ENCODE measurements at places on chromosomes 4 and X.

GRCh38 chr4:21763855-21764254 is 184.7 kb downstream of the KCNIP4 start:
- DNase-seq, result no peak

DNA sequence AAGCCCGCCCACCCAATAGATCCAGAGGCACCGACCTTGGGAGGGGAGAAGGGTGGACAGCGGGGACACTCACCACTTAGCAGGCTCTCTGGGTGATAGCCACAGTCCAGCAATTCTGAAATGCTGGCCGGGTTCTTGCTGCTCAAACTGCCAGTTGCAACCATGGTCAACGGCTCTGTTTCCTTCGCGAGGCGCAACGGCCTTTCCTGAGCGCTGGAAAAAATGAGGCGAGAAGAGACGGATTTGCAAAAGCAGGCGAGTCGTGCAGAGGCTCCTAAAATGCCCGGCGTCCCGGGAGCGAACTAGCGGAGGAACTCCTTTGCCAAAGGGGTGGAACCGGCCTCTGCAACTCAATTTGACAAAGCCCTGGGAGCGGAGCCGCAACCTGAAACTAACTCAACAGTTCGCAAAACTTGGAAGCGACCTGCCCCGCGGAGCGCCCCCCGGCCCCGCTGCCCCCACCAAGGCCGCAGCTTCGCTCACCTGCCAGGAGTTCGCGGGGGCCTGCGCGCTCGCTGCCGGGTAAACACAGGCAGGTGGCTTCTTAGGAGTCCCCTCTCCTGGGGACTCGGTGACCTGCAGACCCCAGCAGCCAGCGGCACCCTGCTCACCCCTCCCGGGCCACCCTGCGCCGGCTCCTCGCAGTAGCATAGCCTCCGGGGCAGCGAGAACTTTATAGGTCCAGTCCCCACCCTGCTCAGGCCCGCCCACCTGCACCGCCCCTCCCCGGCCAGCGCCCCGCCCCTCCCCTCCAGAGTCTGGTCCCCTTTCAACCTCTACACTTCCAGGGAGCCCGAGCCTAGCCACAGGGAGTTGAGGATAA is at the start of gene DDIT4L:
TSS of gene DDIT4L (minus strand) at position 649 of the 823 bp plus-strand sequence. CDS start at position 164, 485 bp downstream.
- no peak for DNase-seq

DNA sequence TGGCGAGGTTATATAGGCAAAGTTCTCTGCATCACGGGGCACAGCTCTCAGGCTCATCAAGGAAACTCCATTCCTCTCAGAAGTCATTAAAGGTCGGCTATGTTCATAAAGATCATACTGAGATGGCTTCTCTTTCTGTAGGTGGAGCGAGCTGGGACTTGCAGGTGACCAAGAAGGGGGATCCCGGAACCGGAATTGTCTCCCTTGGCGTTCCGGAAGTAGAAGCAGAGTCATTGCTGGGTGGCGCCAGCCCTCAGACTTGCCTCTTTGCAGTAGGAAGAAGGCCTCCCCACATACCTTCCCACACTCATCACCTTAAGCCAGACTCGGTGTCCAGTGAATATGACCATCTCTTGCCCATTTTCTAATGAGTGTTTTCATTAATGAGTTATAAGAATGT is 17.9 kb upstream of the HPGD start:
- DNase-seq, result no peak

DNA sequence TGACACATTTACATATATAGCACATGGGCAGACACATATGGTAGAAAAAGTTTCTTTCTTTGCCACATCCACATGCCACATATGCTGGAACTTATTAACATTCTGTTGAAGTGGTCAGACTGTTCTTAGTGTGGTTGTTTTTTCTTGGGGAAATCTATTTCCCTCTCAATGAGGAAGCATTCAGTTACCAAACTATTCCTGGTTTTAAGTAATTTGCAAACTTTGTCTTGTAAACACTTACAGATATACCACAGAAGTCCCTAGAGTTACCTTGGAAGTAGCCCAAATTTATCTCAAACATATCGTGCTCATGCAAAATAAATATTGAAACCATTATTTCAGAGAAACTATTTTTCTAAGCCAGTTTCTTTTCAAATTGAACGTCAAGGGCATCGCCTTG is 625.5 kb upstream of the INTU start:
- DNase-seq, result no peak

- DNase-seq, result no peak
Measured at GRCh38 chr4:57044279-57044678, 65.6 kb downstream of the POLR2B start.

GRCh38 chrX:29852767-29853166 is 362.6 kb upstream of the MAGEB2 start:
- no peak for DNase-seq

DNA sequence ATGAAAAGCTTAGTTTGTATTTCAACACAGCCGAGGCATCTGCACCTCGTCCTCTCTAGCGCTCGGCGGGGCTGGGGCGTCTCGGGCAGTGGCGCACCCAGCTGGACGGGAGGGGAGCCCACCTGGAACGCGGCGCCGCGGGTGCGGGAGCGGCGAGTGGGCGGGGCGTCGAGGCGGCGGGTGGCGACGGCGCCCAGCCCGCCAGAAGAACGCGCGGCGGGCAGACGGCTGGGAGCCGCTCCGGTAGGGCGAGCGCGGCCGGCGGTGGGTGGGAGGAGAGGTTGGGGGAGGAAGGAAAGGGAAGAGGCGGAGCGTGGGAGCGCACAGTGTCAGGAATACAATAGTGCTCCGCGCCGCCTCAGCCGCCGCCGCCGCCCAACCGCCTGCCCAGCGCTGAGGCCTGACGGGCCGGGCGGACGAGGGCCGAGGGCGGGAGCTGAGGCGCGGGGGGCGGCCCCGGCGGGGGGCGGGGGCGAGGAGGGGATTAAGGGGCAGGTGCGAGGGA is at the start of gene JADE3:
TSS of gene JADE3 (plus strand) at position 324 of the 505 bp plus-strand sequence. CDS start 72,474 bp downstream, outside the sequence.
- peak; percentile 6 for DNase-seq

DNA sequence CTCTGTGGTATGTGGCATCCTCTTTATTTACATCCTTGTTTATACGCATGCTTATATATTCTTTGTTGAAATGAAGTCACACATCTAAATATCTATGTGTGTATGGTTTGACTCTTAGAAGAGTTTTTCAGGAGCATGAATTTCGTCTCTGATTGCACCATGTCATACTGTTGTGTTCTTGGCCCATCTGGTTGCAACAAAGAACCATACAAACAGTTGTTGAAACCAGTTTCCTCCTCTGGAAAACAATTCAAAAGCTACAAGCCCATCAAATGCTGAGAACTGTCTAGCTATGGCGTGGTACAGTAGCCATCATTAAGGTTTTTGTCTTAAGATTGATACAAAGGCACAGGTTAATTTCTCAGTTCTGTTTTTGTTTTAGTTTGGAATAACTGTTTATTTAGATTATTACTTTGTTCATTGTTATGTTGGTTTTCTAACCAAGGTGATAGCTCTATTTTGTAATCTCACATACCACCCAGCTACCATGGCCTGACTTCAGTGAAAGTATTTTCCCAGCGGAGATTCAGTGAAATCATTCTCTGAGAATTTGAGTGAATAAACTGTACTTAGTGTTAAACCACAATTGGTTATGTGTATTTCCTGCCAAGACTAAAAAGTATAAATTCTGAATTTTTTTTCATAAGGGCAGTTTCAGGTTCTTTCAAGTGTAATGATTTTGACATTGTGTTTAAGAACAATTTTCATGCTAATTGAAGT is 91.0 kb downstream of the ARHGAP24 start:
- no peak for DNase-seq

DNA sequence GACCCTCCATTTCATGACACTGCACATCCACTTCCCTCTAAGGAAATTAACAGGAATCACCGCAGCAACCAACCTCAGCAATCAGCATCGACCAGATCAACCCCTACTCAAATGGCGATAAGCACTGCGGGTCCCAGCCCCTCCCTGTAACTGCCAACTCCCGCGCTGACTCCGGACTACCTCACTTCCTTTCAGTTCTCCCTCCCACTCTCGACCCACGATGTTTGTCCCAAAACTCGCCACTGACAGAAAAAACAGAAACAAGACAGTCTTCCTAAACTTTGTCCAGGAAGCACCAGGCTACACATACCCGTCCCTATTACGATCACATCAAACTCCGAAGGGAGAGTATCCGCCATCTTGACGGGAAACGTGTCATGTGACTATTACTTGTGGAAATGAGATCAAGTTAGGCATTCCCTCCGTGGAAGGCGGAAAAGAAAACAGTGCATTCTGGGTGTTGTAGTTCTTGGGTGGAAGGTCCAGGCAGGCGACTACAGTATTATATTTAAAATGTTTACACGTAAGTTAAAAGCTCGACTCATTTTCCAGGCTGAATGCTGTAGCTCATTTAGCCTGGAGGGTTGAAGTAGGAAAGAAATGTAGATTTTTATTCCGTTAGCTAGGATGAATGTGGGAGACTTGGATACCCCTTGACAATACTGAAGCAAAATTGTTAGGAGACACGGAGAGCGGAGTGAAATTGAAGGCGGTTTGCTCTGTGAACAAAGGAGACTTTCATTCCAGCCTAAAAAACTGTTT is at the start of gene CHM:
TSS of gene CHM (minus strand) at position 385 of the 762 bp plus-strand sequence. CDS start at position 359, 26 bp downstream.
- peak; percentile 9 for DNase-seq

DNA sequence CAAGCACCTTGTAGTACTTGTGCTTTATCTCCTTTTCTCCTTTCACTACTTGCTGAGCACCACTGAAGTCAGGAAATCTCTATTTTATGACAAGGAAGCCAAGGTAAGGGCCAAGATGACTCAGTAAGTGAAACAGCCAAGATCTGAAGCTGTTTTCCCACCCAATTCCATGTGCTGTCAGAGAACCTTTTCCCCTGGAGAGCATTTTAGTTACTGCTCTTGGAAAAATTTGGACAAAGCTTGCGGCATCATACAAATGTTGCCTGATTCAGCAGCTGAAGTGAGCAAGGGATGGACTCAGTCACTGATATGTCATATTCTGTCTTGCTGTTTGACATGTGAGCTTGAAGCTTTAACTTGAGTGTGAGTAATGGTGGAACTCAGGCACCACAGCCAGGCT is 391.4 kb downstream of the RAB28 start:
- DNase-seq, result no peak

DNA sequence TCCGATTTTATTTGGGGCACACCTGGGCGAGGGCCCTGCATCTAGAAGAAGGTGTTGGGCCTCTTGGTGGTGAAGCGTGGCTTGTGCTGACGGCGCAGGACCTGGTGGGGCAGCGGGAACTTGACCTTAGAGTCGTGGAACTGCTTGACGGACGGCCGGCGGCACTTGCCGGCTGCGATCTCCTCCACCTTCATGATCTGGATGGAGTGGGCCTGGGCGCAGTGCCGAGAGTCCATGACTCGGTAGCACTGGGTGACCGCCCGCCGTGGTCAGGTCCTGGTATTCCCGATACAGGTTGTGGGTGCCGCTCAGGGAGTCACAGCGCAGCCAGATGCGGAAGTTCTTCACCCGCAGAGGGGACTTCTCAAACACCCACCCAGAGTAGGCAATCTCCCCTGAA is 56.8 kb upstream of the ALG13 start:
- no peak for DNase-seq

- no peak for DNase-seq
Measured at GRCh38 chr4:137200322-137200721, 332.0 kb downstream of the PCDH18 start.

DNA sequence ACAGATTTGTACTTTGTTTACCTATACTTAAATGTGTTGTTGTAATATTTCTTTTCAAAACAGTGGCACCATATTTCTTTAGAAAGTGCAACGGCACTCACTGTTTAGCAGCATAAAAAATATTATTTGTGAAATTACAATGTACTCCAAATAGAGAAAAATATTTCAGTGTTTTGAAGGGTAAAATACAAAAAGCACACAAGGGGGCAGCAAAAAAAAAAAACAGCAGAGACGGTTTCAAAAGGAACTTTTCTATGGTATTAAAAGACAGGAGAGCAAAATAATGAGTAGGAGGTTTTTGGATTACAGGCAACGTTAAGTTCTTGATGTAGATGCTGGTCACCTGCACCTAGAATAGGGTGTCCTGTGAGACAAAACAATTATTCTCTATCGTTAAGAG is 2.0 kb downstream of the NUDT11 start:
- no peak for DNase-seq

DNA sequence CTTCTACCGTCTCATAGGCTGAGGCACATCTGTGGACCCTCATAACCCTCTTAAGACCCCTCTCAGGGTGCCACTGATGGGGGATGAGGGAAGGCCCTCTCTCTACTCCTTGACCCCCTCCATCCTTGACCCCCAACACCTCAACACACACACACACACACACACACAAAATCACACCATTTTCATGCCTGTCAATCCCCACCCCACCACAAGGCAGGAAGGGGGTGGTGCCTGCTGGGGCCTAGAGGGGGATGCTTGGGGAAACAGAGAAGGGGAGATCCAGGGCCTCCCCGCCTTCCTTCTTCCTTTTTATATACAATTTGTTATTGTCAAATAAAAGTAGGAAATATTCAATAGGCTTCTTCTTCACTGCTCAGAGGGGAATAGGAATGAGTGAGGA is 1.2 kb upstream of the EBP start:
- DNase-seq, result no peak

- no peak for DNase-seq
Measured at GRCh38 chr4:142447009-142447408, 399.1 kb downstream of the INPP4B start.

GRCh38 chr4:25032126-25032525 is 1.4 kb upstream of the LGI2 start:
- no peak for DNase-seq

DNA sequence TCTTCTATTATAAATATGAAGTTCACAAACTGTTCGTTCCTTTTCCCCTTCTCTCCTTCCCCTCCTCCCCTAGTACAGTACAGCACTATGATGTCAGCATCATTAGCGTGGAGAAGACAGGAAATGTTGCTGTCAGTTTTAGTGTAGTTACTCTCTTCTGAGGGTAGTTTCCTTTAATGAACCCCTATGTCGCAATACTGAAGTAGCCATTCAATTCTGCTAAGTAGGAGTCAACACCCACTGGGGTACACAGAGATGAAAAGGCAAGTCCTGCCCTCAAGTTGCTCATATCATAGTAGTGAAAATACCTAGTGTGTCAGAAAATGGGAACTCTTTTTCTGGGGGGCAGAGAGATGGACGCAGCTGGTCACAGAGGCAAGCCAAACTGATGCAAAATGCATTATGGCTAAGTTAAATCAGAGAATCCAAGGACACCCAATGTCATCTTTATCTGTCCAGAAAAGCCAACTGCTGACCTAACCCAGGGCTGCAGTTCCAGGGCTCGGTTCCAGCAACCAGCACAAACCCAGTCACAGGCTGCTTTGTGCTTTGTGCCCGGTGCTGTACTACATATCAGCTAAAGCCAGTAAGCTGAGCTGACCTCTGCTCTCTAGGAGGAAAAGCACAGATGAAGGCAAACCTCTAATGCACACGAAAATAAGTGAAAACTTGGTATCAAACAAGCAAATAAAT is 31.5 kb downstream of the GRIA3 start:
- DNase-seq, result no peak

- DNase-seq, result no peak
Measured at GRCh38 chr4:82833696-82834313, 35.2 kb upstream of the SCD5 start.

- DNase-seq, result no peak
Measured at GRCh38 chr4:187598196-187598595, 397.4 kb upstream of the ZFP42 start.

GRCh38 chr4:57085278-57085677 is 24.9 kb downstream of the IGFBP7 start:
- no peak for DNase-seq
